SJCRH30 (cell line): ENCODE measurements at places on chromosomes 11 and 22. TPM values are rescaled to one million over a fixed set of nuclear protein-coding genes. Genes with fewer than 3 reads are reported as not detected.

Gene PAK1
- 28.7 and 31.2 TPM in 2 replicates for total RNA-seq

Gene PDGFD
- 14.3 and 15.2 TPM in 2 replicates for total RNA-seq

- DNase-seq, result no peak
Measured at GRCh38 chr11:119434591-119435330, 11.8 kb upstream of the THY1 start.

DNA sequence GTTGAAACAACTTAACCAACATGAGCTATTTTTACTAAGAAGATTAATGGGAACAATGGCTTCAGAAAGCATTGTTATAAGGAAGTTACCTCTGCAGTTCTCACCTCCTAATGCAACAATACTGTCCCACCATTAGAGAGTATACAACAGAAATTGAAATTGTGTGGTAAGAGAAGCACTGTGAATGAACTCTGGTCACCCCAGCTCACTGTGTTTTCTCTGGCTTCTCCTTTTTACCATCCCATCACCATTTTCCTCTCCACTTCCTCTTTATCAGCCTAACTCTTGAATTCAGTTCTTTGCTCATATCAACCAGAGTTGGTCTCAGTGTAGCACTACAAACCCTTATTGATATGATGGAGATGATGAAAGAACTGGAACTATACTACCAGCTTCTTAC, 138.0 kb upstream of the POU2AF2 start:
- no peak for DNase-seq

DNA sequence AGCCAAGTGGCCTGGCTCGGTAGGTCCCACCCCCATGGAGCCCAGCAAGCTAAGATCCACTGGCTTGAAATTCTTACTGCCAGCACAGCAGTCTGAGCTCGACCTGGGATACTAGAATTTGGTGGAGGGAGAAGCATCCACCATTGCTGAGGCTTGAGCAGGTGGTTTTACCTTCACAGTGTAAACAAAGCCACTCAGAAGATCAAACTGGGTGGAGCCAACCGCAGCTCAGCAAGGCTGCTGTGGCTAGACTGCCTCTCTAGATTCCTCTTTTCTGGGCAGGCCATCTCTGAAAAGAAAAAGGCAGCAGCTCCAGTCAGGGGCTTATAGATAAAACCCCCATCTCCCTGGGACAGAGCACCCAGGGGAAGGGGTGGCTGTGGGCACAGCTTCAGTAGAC, 22.3 kb upstream of the OR5B21 start:
- no peak for DNase-seq

GRCh38 chr11:122782222-122782621, 56.1 kb upstream of the CRTAM start:
- DNase-seq, result no peak

GRCh38 chr22:36756031-36756430, 19.9 kb downstream of the IFT27 start:
- DNase-seq, result no peak

- no peak for DNase-seq
Measured at GRCh38 chr11:3002351-3002861, 10.3 kb upstream of the NAP1L4 start.

DNA sequence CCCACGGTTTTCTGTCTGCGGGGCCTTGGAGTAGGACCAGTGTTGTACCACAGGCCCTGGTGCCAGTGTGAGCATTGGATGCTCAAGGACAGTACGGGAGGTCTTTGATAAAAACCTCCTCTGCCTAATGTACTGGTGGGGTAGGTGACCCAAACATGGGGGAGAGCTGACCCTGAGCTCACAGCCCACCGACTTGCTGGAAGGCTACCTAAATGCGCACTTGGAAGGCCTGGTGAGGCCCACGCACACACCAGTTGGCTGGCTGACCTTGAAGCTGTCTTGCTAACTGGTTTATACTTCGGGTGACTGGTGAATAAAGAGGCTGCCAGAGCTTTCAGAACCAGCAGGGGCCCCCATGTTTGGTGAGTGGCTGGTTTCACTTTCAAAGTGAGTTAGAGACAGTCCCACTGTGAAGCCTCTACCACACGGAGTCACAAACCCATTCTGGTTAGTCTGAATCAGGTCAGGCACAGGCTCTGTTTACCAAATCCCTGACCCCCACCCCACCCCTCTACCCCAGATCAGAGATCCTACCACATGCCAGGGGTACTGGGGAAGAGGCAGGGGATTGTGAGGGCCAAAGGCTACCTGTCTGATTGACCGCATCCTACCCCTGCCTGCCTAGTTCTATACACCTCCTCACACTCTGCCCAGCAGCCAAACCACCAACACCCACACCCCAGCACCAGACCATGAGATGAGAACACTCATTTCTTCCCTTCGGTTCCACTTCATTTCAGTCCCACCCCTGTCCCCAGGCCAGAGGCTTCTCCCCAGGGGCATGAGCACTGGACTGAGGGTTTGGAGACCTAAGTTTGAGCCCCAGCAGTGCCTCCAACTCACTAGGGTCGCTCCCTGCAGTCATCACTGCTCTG, 12.7 kb upstream of the IL2RB start:
- DNase-seq, result no peak

Gene CHADL
- 1.9 and 2.9 TPM in 2 replicates for total RNA-seq

DNA sequence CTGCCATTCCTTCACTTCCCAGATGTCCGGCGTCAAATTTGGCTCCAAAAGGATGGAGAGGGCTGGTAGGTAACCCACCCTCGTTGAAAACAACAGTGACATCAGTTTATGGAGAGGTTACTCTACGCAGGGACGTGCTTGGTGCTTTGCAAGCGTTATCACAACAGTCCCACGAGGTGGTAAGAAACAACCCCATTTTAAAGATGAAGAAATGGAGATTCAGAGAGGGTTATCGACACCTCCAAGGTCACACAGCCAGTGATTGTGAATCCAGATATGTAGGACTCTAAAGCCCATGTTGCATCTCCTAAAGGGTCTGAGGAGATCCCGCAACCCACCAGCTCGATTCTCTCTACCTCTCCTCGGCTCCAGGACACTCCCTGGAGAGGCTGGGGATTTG, 773 bp downstream of the MIAT start:
- DNase-seq, result no peak

DNA sequence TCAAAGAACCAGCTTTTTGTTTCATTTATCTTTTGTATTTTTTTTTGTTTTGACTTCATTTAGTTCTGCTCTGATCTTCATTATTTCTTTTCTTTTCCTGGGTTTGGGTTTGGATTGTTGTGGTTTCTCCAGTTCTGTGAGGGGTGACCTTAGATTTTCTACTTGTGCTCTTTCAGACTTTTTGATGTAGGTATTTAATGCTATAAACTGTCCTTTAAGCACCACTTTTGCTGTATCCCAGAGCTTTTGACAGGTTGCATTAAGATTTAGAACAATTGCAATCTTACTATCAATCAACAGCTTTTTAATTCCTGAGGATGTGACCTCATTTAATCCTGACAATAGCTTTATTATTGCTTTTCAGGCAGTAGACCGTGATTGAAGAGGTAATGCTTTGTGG, 94.3 kb downstream of the ZNF280B start:
- DNase-seq, result no peak
